ENCODE measurements at places on chromosomes 2 and 18.

- no peak for DNase-seq
These were observed 170.5 kb upstream of the NETO1 start for GRCh38 chr18:73038336-73038735.

- DNase-seq: no peak
These were observed 198.6 kb downstream of the CAMKMT start for GRCh38 chr2:44560352-44560751.

GRCh38 chr2:64582774-64583340 lies 58.7 kb downstream of the AFTPH start:
- DNase-seq: no peak

DNA sequence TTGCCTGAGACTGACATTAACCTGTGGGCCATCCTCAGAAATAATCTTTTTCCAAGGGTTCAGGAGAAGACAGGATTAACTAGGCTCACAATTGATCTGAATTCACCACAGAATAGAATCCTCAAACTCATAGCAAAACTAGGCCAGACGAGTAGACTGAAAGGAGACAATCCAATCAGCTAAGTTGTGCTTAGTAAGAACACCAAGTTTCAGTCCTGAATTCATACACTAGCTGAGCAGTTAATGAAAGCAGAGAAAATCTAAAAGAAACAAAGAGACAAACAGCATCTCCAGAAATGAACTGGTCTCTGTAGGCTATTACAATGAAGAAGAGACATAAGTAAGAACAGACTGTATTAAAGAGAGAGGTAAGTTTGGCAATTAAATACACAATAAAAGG lies 89.5 kb downstream of the GORASP2 start:
- no peak for DNase-seq

DNA sequence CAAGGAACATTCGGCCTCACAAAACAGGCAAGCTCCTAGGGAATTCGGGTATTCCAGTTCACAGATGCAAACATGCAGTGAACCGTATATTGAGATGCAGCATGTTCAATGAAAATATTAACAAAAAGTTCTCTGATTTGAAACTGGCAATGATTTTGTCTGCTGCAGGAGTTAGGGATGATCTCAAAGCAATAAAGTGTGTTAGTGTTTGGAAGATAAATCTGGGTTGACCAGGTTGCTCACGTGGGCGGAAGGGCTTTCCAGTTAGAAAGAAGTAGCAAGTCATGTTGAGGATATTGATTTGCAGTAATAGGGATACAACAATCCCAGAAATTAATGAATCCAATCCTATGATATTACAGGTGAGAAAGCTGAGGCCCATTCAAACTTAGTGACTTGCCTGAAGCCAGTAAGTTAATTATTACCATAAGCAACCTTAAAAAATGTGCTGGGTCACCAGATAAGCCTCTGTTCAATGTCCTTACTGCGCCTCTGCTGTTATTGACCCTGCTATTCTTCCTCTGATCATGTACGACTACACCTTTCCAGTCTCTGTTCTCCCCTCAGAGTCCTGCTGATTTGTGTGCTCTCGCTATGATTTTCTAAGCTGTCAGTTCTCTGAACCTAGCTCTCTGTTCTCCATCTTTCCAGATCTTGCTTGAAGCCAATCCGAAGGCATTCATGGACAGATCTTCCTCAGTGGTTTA lies 370.8 kb downstream of the DSEL start:
- DNase-seq: no peak

- no peak for DNase-seq
These were observed 155.1 kb upstream of the LMAN1 start for GRCh38 chr18:59514203-59514602.

DNA sequence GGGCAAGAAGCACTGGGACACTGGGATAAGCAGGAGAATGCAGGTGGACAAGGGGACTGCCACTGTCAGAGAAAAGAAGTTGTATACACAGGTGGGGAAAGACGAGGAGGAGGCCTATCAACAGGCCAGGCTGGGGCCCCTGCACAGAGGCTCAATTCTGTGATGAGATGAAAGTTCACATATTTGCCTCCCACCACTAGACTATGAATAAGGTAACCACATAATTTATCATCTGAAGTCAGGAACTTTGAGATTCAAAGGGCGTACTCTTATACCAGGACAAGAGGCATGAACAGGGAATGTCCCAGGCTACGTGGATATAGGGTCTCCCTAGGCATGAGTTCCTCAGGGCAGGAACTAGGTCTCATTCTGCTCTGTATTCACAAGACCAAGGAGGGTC lies 34.2 kb downstream of the RNU4ATAC start:
- no peak for DNase-seq

- DNase-seq: no peak
These were observed 34.2 kb downstream of the HJURP start for GRCh38 chr2:233819884-233820773.

DNA sequence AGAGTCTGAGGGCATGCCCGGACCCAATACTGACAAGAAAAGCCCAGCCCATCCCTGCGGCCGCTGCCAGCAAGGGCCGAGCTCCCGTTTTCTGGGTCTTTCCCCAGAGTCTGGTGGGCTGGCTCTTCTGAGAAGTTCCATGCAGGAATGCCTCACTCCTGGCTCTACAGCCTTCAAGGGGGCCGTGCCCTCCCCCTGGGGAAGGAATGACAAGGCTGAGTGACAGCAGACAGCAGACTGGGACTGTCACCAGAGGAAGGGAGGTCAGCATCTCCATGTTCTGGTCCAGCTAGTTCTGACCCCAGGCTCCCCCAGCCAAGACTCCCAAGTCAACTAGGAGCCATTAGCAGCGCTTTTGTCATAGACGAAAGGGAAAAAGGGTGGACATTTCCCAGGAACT lies 13.0 kb upstream of the SEMA4C start:
- no peak for DNase-seq

DNA sequence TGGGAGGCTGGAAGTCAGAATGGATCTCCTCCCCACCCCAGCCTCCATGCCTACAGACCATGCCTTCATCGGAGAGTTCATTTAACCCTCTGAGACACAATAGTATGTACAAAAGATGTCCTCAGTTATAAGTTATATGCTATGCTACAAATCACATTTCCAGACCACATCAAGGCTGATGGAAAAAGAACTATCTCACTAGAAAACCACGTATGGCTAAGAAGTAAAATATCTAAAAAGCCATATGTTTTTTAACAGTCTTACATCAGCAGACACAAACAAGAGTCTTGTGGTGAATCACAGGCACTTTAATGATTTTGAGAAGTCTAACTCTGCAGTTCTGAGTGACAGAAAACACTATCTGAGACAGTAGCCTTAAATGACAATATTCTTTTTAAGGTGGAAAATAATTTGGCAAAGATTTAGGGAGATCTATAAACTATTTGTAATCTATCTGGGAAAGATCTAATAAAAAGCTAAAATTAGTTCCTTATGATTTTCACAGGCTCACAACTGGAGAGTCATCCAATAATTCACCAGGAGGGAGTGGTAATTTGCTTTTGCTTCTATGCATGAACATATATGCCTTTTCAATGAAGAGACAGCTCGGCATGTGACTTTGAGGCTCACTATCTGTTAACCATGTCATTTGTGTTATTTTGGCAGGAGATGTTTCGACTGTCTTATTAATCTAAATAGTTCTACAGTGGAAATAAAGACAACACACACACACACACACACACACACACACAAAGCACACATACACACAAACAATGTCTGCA lies 197.5 kb downstream of the IRS1 start:
- DNase-seq: no peak

DNA sequence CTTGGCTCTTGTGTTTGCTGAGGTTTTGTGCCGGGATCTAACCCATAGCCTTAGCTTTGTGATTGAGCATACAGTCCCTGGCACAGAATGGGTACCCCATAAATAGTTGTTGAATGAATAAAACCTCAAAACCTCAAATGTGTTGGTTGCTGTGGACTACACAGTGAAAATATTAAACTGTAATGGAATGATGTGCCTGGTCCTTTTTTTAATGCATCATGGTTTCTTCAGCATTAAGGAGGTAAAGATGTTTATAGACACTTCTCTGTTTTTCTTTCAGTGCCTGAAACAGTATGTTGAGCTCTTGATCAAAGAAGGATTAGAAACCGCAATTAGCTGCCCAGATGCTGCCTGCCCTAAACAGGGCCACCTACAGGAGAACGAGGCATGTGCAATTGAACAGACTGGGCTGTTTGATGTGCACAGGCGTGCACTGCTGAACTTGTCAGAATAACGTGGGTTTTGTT lies 97.0 kb downstream of the RNF144A start:
- no peak for DNase-seq

GRCh38 chr2:232299927-232300674 lies 78.5 kb upstream of the ALPP start:
- DNase-seq: no peak

GRCh38 chr2:207619764-207620203 lies 5.4 kb downstream of the METTL21A start:
- no peak for DNase-seq

DNA sequence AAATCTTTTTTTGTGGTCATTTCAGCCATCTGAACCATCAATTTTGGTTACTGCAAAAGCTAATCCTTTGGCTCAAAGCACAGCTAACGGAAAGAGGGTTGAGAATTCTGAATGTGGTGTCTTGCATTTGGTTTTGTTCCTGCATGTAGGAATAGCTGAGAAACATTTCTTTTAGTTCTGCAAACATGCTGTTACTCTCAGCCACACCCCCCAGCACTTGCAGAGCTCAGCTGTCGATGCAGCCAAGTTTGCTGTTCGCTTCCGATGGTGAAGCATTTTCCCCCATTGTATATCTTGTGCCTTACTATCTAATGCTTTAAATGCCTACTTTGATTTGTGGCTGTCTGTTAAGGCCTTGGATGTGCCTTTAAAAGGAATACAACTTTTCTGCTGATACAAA lies 294.9 kb upstream of the FANCL start:
- DNase-seq: no peak

GRCh38 chr2:10137053-10137843 lies 14.7 kb downstream of the RRM2 start:
- DNase-seq: no peak

DNA sequence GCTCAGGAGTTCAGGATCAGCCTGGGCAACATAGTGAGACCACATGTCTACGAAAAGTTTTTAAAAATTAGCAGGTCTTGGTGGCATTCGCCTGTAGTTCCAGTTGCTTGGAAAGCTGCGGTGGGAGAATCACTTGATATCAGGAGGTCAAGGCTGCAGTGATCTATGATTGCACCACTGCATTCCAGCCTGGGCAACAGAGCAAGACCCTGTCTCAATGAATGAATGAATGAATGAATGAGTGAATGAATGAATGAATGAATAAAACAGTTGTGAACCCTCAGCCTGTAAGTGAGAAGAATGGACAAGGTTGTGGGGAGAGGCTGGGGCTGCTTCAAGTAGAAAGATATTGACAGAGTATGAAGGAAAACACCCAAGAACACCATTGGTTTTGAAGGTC lies 48.0 kb downstream of the ARHGAP28 start:
- no peak for DNase-seq

DNA sequence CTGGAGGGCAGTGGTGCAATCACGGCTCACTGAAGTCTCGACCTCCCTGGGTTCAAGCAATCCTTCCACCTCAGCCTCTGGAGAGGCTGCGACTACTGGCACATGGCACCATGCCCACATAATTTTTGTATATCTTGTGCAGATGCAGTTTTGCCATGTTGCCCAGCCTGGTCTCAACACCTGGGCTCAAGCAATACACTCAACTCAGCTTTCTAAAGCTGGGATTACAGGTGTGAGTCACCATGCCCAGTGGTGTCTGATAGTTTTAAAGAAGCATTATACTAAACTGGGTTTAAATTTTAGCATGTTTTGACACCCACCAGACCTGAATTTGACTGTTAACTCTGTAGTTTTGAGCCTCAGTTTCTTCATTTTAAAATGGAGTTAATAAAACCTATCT lies 109.4 kb upstream of the SLC38A11 start:
- no peak for DNase-seq

- no peak for DNase-seq
These were observed 583.7 kb downstream of the ADCYAP1 start for GRCh38 chr18:1488394-1488793.

DNA sequence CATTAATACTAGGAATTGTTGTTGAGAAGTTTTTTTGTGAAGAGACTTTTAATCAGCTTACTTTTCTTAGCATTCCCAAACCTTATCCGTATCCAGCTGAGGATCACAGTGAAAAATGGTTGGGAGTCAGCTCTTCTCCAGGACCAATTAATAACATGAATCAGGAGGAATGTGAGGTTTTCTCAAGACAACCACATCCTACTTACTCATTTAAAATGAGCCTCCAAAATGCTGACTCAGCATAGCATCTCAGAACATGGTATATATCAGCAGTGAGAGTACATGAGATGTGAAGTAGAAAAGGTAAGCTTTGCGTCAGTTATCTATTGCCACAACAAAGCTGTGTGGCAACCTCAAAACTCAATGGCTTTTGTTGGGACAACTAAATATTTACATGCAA lies 140.3 kb downstream of the NRP2 start:
- no peak for DNase-seq

DNA sequence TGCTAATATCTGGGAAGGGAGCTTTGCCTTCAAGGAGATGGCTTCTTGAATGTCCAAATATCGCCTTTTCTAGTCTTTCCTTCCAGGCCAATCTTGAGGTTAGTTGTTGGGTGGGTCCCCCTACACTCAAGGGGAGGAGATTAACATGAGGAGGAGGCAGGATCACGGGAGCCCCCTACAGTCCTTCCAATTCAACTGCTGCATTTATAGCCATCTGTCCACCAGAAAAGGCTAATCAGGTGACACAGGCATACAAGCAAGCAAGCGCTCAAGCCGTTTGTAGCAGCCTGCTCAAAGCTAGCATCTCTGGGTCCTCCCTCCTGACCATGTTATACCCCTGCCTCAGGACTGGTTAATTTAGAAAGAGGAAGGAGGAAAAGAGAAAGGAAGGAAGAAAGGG lies 87.6 kb downstream of the MRPS9 start:
- DNase-seq: no peak

GRCh38 chr2:10753876-10754275 lies 32.4 kb downstream of the ATP6V1C2 start:
- no peak for DNase-seq

DNA sequence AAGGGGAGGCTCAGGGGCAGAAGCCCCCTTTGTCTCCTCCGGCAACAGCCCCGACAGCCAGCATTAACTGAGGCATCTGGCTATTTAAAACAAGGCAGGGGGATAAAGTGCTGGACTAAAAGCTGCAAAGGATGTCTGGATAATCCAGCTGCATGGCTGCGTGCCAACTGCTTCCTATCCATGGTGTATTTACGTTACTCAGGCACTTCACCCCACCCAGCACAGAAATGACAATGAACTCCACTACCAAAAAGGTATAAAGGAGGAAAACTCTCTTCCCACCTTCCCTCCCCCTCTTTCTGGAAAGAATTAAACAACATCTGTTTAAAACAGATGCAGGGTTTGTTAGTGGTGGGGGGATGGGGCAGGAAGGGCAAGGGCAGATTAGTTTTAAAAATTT lies 82.5 kb downstream of the SPRED2 start:
- DNase-seq: no peak

- no peak for DNase-seq
These were observed 95.4 kb downstream of the MTA3 start for GRCh38 chr2:42663828-42664227.

DNA sequence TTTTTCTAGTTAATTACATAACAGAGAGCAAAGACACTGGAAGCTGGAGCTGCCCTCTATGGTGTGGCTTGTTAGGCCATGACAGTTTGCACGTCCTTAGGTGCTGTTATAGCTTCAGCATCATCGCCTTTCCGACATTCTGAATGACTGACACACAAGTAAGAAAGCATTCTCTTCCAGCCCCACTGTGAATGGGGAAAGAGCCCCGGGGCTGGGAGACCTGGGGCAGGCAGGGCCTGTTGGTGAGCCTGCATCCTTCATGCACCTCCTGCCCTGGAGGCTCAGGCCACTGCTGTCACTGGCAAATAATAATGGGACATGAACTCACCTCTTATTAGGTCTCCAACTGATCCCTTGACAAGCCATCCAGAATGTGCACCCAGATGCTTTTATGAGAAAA lies 71.8 kb downstream of the VAPA start:
- no peak for DNase-seq

- no peak for DNase-seq
These were observed 514.2 kb downstream of the PTPRM start for GRCh38 chr18:8081267-8081666.
